A172 (cell line): ENCODE measurements at places on chromosomes 3 and 15. TPM values are rescaled to one million over a fixed set of nuclear protein-coding genes. Genes with fewer than 3 reads are reported as not detected.

- no peak for DNase-seq
Measured at GRCh38 chr3:121667333-121667732, 6.6 kb upstream of the HCLS1 start.

DNA sequence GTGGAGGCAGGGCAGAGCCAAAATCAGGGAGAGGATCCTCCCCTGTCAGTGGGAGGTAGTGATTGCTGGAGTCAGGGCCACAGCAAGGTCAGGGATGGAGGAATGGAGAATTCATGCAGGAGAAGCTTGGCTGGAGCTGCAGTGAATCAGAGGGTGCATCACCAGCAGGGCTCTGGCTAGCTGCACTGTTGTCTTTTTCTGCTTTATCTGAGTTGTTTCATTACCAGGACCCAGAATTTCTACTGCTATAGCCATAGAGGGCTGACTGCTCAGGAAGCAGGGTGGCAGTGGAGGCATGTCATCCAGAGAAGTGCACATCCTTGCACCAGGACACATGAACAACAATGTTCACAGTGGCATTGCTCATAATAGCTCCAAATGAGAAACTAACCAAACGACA, 113.5 kb upstream of the GALNT15 start:
- DNase-seq: peak; percentile 88

Gene SLC24A1
- total RNA-seq: 4.2 and 7.2 TPM in 2 replicates

Gene FGF7
- total RNA-seq: not detected in 2 replicates

- DNase-seq: no peak
Measured at GRCh38 chr3:58948018-58948417, 101.8 kb downstream of the CFAP20DC start.

DNA sequence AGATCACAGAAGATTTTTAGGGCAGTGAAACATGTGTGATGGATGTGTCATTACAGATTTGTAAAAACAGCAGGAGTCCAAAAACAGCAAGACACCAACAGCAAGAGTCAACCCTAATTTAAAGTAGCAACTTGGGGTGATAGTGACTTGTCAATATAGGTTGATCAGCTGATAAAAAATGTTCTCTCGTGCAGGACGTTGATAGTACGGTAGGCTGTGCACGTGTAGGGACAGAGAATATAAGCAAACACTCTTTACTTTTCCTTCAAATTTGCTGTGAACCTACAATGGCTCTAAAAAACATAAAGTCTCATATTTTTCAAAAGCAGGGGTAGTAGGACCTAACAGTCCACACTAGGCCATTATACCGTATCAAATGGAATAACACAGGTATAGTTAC, 120.8 kb downstream of the STAG1 start:
- no peak for DNase-seq

Gene FBXL22
- not detected in 2 replicates for total RNA-seq

- DNase-seq: no peak
Measured at GRCh38 chr3:146814601-146815315, 209.6 kb upstream of the PLSCR5 start.

- DNase-seq: no peak
Measured at GRCh38 chr3:168611826-168612225, 516.1 kb upstream of the GOLIM4 start.

Gene TEX55
- not detected in 2 replicates for total RNA-seq
